ENCODE measurements at places on chromosomes 7 and 10.

DNA sequence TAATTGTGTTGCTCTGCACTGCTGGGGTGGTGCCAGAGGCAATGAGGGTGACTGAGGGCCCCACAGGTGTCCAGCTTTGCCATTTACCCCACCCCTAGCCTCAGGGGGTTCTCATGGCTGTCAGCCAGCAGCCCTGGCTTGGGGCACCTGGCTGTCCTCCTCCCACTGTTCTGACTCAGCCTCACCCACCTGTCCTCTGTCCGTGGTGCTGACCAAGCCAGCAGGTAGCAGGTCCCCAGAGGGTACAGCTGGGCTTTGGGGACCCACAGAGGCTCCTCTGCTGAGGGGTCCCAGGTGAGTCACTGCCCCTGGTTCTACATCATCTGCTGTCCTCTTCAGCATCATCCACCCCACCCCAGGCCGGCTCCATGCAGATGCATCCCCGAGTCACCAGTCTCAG is 32.2 kb upstream of the ZNF716 start:
- DNase-seq = no peak

GRCh38 chr7:151505433-151505832 is 14.3 kb downstream of the RHEB start:
- no peak for DNase-seq

DNA sequence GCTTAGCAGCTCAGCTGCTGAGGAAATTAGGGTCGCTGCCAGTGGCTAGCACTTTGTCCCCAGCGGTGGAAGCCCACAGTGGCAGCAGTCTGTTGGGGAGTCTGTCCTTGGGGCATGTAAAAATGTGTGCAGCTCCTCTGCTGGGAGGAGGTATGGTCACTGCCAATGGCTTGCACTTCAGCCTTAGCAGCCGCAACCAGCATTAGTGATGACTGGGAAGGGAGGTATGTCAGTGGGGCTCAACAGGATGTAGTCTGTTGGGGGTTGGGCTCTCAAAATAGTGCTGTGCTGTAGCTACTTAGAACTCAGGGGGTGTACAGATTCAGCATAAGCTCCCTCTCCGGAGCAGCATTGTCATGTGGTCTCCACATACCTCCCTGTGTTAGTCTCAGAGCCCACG is 189.9 kb downstream of the ZEB1 start:
- no peak for DNase-seq

DNA sequence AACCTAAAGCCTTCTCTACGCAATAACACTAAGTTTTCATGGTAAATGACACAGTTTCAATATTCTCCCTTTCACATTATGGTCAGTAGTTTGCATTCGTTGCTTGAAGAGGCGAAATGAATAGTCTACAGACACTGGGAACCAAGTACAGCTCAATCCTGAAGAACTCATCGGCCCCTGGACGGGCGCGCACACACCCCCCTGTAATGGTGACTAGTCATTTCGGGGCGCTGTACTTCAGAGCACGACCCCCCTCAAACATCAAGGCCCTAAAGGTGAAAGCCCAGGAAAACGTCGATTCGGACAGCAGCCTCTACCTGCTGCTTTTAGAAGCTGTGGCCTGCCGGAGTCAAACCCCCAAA is 1.0 kb downstream of the NT5C2 start:
- no peak for DNase-seq

- no peak for DNase-seq
These were observed 139.4 kb downstream of the SEMA3C start for GRCh38 chr7:80779456-80779855.

- DNase-seq = no peak
These were observed 185.5 kb upstream of the KLF14 start for GRCh38 chr7:130919316-130920103.

DNA sequence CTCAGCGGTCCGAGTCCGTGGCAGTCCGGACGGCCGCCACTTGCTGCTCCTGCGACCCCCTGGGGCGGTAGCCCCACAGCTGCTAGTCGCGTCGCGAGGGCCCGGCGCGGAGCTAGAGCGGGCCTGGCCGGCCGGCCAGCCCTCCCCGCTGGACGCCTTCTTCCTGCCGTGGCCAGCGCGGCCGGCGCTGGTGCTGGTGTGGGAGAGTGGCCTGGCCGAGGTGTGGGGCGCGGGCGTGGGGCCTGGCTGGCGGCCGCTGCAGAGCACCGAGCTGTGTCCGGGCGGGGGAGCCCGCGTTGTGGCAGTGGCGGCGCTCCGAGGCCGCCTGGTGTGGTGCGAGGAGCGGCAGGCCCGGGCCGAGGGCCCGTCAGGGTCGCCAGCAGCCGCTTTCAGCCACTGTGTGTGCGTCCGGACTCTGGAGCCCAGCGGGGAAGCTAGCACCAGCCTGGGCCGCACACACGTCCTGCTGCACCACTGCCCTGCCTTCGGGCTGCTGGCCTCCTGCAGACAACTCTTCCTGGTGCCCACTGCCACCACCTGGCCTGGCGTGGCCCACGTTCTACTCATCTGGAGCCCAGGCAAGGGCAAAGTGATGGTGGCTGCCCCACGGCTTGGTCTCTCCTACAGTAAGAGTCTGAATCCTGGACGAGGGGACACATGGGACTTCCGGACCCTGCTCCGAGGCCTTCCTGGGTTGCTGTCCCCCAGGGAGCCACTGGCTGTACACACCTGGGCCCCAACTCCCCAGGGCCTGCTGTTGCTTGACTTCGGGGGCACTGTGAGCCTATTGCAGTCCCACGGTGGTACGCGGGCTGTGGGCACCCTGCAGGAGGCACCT is 631 bp downstream of the HPS6 start:
- no peak for DNase-seq

- DNase-seq = no peak
These were observed 66.3 kb downstream of the BEND7 start for GRCh38 chr10:13462551-13462950.
